T47D (cell line): ENCODE measurements at places on chromosomes 1 and 21.
A peak's percentile ranks its signal among the peaks of the same experiment; 100 is the strongest.

- no peak for DNase-seq
These were observed 25.1 kb downstream of the PTBP2 start for GRCh38 chr1:96746440-96747420.

DNA sequence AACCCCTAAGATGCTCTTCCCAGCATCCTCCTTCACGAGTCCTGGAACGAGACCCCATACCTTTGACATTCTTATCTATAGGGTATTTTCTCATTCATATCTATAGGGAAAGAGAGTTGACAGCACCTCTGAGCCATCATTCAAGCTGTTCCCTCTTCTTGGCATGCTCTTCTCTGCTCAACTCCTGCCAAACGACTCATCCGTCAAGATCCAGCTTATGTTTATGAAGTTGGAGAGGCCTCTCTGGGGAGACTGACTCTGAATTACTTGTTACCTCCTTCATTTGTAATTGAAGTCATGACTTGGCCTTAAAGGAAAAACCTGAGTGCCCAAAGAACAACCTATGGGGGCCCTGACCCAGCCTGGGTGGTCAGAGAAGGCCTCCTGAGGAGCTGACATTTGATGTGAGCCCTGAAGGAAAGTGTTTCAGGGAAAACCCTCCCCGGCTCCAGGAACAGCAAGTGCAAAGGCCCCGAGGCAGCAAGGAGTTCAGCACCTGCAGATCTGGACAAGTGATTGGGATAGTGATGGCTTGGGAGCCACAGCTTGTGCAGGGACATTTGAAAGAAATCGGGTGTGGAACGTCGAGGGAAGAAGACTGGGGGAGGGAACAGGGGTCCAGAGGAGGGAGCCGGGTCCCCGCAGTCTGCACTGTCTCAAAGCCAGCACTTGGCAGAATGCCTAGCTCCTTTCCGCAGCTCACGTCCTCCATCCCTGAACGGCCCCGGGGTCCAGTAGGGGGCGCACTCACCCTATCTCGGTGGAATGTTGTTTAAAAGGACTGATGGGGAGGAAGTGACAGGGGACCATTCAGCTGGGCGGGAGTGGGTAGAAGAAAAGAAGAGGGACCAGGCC is 14.0 kb upstream of the CDA start:
- no peak for DNase-seq

DNA sequence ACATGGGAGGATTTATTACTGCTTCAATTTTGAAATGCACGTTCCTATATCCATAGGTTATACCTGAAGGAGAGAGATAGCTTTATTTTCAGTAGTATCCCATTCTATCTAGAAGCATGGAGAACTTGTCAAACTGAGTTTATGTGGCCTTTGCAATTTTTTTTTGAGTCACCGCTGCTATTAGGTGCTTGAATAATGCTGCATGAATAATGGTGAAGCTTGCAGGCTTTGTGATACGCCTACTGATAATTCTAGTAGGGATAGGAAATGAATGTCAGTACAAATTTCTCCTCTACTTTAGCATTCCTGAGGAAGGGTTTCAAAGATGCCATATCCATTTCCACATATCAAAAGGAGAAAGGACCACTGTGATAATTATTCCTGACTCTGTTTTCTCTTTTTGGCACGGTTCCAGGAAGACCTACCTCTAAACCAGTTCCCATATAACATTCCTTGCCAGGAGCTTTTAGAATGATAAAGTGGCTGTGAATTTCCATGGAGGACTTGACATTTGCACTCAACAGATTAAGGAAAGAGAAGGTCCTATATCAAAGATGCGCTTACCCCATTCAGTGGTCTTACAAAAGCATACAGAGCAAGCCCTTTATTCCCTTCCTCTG is 83.5 kb downstream of the SPATA46 start:
- no peak for DNase-seq

GRCh38 chr1:212486619-212486975 is 53.9 kb downstream of the NENF start:
- DNase-seq, result no peak

DNA sequence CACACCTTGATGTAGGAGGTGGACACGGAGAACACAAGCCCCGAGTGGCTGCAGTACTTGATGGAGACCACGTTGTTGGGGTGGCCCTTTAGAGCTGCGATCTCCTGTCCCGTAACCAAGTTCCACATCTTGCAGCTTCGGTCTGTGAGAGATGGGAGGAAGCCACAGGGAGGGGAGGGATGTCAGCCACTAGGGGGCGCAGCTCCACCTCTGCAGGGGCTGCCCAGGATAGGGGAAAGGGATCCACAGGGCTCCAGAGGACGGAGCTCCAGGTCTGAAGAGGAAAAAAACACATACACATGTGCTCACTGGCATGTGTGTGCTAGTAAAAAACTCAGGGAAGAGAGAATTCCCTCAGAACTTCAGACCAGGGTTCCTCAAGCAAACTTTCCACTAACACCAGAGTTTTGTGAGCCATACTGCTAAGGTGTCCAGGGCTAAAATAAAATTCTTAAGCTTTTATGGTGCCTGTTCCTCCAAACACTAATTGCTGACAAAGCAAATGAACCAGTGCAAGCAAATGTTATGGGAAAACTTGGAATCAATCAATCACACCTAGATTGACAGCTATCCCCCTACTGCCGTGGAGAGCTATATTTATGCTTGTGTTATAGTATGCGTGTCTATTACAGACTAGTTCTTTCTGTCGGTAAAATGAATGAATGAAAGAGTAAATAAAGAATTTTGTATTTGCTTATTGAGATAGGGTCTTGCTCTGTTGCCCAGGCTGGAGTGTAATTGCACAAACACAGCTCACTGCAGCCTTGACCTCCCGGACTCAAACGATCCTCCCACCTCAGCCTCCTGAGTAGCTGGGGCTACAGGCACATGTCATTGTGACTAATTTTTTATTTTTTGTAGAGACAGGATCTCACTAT is 43.7 kb downstream of the KIF21B start:
- DNase-seq, result peak; percentile 76

DNA sequence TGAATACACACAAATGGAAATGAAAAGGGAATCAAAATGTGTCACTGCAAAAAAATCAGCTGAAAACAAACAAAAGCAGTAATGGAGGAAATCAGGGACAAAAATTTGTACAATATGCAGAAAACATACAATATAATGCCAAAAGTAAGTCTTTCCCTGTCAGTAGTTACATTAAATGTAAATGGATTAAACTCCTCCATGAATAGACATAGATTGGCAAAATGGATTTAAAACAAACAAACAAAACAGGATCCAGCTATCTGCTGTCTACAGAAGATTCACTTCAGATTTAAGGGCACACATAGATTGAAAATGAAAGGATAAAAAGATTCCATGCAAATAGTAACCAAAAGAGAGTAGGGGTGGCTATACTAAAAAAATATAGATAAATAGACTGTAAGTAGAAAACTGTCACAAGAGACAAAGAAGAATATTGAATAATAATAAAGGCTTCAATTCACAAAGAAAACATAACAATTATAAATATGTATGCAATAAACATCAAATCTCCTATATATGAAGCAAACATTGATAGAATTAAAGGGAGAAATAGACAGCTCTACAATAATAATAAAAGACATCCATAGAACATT is 42.2 kb upstream of the ERO1B start:
- no peak for DNase-seq

GRCh38 chr1:43582162-43582566 is 51.5 kb downstream of the PTPRF start:
- DNase-seq, result no peak

- DNase-seq, result no peak
These were observed 19.0 kb upstream of the SH2D5 start for GRCh38 chr1:20751462-20751990.

DNA sequence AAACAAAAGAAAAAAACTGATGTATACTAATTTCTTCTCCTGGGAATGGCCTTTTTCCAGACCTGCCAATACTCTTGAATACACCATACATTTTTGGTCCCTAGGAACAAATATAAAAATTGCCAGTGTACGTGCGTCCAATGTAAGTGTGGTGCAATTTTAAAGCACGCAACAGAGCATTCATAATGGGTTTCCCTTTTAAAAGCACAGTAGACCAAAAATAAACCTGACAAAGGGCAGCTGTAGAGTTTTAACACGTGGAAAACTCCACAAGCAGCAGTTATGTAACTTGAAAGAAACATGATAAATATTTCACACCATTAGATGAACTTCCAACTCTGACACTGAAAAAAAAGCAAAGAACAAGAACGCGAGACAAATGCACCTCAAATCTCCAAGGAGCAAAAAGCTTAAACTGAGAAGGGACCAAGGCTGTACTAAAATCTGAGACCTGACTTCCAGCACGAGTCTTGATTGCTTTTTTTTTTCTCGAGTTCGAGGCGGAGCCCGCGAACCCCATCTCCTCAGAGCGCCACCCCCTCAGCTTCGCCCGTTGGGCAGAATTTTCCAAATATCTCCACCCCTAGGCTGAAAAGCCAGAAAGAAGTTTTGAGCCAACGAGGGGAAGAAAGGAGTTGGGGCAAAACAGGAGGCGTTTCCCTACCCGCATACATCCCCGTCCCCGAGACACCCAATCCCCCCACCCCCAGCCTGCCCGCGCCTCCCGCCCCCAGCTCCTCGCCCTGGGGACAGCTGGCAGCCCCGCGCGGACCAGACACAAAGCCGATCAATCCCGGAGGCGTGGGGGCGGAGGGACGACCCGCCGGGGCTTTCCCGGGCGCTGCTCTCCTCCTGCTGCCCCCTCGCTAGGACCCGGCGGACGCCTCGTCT is at the start of gene JAM2:
JAM2 (plus strand) TSS at position 599 of the 891 bp plus-strand sequence. CDS start 564 bp downstream, outside the sequence.
- DNase-seq, result peak; percentile 12

DNA sequence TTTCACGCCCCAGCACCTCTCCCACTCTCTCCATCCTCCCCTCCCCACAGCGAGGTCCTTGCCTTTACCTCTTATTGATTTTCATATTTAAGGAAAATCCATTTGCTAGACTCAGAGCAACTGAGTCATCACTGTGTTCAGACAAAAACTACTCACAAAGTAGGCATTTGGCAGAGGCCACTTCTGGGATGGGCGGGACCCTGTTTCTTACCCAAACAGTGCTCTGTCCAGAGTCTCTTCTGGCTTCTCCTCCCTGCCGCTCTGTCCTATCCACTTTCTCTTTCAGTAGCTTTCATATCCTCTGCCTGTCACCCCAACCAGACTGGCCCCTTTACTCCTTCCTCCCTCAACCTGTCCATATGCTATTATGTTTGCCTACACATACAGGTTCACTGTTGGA is 2.4 kb upstream of the NAV1 start:
- no peak for DNase-seq

- no peak for DNase-seq
These were observed 430.6 kb upstream of the BRINP3 start for GRCh38 chr1:190908246-190908645.

GRCh38 chr1:170664093-170664827 is at the start of gene PRRX1:
TSS of gene PRRX1 (plus strand) at chr1:170664131. CDS start at chr1:170664219, 88 bp downstream.
- peak; percentile 73 for DNase-seq

DNA sequence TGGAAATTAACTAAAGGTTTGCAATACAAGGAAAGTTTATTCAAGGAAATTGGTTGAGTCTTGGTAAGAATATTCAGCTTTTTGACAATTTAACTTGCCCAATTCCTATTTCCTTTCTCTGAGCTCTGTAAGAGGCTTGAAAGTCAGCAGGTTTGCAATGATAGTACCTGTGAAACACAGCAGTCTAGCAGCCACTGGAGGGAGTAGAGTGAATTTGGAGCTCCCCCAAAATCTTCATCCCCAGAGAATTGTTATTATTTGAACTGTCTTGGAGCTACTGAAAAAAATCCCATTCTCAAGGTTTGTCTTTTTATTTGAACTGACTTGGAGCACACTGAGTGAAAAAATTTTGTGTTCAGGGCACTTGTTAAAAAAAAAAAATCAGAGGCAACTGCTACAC is 654.2 kb upstream of the PKN2 start:
- DNase-seq, result no peak

DNA sequence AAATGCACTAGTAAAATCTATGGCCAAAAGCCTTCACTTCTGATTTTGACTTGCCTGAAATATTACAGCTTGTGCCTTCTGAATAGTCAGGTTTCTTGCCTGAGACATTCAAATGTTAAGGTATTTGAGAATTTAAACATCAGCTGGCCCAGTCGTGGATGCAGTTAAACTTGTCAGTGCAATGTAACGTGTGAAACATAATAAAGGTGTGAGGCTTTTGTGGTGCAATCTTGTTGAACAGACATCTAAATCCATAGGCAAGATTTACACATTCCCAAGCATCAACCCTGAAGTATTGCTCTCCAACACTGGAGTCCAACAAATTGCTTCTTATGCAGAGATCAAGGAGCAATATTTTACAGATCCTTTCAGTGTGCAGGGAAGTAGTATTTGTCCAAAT is 4.4 kb downstream of the CCN1 start:
- peak; percentile 9 for DNase-seq

DNA sequence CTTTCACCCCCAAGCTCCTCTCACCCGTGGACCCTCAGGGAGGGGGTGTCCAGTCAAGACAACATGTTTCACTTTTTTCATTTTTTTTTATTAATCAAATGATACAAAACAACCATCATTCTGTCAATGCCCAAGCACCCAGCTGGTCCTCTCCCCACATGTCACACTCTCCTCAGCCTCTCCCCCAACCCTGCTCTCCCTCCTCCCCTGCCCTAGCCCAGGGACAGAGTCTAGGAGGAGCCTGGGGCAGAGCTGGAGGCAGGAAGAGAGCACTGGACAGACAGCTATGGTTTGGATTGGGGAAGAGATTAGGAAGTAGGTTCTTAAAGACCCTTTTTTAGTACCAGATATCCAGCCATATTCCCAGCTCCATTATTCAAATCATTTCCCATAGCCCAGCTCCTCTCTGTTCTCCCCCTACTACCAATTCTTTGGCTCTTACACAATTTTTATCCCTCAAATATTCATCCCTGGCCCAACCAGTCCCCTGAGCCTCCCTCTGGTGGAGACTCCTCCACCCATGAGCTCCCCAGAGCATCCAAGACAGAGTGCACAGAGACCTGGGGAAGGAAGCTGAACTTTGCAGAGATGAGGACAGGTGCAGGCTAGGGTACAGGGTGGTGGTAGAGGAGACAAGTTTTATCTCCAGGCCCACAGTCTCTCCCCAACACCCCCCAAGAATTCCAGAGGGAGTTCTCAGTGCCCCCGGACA is 1.4 kb upstream of the S100A16 start:
- no peak for DNase-seq

DNA sequence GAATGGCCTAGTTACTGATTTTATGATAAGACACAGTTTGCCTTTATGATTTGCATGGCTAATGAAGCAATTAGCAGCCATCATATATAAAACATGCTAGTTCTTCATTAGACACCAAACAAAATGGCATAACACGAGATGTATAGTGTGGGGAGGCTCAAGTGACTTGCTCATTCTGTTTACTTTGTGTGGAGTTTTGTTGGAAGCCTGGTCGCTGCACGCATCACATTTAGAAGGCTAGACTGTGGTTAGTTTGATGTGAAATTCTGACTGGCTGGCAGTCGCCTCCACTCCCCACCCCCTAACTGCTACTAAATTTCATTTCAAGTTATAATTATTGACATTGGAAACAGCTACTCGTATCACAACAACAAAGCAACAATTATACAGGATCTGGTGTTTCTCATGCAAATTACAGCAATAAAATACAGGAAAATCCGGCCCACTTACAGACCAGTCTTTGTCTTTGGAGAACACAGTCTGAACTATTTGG is 356.1 kb downstream of the LMO4 start:
- DNase-seq, result no peak

- DNase-seq, result no peak
These were observed 32.6 kb downstream of the RUNX3 start for GRCh38 chr1:24897263-24898151.

GRCh38 chr1:201295346-201295745 is 12.0 kb downstream of the PKP1 start:
- DNase-seq, result no peak

- no peak for DNase-seq
These were observed 170.8 kb downstream of the S1PR1 start for GRCh38 chr1:101407505-101408211.

- DNase-seq, result peak; percentile 78
These were observed 764 bp downstream of the PKNOX1 start for GRCh38 chr21:42974832-42975820.

- DNase-seq, result no peak
These were observed 14.9 kb upstream of the TTC39A start for GRCh38 chr1:51345300-51345687.
